Fibroblast of skin of abdomen (primary cell): ENCODE measurements at places on chromosomes 5 and 9.

DNA sequence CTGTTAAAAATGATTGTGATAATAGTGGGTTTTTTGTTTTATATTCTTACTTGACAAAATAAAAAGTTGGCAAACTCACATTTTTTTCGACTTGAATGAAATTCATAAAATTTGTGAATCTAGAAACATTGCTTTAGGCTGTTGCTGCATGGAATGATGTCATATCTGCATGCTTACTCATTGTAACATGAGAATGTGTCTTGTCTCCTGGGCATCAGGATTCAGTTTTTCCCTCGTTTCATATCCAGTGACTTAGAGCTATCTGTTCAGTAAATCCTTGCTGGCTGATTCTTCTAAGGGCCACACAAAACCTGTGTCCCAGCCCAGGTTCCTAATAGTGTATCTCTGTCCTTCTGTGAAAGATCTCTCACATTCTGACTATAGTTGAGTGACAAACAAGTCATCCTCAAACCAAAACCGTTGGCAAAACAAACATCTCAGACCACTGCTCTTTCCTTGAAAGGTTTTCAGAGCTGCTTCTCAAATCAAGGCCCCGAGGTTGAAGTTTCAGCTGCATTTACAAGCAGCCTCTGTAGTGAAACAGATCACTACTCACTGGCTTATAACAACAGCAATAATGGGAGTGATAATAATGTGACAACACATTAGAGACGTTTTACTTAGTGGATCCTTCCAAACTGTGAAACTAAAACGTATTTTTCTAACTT, 95.0 kb downstream of the NPR3 start:
- peak; percentile 84 for DNase-seq

DNA sequence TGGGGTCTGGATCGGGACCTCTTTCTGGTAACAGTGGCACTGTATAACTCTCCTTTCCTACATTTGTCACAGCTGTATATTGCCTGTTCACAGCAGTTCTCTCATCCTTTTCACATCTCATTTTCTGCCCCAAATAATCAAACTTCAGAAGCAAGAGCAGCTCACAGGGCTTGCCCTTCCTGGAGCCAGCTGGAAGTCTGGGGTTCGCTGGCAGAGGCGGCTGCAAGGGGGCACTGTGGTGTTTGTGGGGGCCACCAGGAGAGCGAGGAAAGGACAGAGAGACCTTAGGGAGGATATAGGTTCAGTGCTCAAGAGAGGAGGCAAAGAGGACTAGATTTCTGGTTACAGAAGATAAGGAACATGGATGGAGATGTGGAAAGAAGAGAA, 75.3 kb downstream of the C9orf153 start:
- no peak for DNase-seq

GRCh38 chr5:18270635-18271338, 636.5 kb downstream of the TAF11L14 start:
- DNase-seq: no peak

DNA sequence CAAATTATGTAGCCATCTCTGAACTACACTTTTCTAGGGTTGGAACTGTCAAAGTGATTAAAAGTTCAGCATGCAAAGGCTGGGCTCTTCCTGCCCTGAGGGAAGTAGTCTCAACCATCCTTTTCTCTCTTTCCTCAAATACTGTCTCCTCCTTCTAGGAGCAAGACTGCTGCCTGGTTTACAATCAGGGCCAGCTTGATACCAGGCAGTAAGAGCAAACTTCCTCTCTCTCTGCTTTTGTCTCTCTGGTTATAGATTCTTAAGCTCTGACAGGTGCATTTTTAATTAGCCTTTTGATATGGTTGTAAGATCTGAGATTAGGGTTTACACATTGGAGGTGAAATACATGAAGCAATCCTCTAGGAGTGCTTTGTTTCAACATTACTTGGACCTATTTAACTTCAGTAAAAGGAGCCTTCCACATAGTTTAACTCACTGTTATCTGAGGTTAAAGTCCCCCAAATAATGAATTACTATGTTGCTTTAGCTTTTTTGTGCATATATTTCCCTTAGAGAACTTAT, 436.1 kb downstream of the SPATA31D1 start:
- DNase-seq: no peak

DNA sequence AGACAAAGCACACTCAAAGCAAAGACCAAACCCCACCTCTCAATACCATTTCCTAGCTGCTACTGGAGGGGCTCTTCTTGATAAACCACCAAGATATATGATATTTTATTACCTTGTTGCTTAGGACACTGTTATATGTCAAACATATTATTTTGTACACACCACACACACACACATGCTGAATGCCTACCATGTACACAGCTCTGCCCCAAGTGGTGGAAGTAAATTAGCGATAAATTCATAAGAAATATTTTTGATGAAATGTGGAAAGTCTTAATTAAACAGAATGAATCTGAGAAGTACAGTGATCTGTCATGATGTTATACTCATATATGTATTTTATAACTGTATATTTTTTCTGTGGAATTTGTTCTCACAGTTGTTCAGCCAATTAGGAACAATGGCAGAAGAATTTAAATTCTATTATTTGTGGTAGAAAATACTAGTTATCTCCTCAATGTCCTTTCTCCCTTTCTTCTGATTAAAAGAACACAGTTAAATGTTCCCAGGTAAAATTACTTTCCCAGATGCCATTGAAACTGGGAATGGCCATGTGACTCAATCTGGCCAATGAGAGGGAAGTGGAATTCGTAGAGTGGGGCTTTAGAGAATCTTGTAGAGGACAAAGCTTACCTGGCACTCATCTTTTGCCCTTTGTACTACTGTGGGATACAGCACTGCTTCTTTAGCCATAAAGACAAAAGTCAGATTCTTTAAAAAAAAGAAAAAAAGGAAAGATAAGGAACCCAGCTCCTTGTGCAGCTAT, 156.5 kb downstream of the SNCAIP start:
- DNase-seq: no peak

DNA sequence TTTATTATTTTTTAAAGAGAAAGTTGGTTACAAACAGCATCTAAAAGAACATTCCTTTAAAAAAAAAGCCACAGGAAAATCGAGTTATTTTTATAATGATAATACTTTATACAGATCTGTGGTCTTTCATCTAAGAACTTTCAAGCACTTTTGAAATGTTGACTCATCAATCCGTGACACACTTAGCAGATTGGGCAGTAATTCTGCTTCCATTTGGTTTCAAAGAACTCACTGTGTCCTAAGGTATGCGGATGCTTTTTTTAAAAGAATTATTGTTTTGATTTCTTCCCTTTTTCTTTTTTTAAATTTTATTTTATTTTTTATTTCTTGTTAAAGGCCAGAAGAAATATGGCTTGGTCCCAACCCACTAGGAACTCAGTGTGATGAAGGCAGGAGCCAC, 147.8 kb downstream of the AOPEP start:
- DNase-seq: peak; percentile 88

DNA sequence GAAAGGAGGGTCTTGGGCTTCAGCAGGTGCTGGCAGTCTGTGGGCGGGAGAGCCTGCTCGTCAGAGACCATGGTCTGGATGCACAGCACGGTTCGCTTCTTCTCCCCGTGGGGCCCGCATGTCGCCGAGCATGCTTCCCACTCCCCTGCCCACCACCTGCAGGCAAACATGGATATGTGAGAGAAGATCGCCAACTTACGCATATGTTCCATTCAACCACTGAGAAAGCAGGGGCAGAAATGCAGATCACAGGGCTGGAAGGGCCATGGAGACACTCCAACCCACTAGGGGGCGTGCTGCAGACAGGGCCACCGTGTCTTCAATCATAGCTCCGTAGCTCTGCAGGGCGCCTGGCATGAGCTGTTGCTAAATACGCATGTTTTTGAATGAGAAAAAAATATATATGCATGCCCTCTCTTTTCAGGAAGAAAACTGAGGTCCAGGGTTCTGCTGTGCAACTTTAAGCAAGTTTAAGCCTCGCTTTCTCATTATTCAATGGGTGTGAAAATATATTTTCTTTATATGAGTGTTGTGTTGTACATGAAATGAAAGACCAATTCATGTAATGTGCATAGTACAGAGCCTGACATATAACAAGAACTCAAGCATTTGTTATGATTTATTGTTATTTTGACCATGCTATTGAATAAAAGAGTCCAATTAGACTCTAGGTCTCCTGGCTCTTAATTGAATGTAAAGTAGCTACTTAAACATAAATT, 148.0 kb downstream of the TARS1 start:
- no peak for DNase-seq

DNA sequence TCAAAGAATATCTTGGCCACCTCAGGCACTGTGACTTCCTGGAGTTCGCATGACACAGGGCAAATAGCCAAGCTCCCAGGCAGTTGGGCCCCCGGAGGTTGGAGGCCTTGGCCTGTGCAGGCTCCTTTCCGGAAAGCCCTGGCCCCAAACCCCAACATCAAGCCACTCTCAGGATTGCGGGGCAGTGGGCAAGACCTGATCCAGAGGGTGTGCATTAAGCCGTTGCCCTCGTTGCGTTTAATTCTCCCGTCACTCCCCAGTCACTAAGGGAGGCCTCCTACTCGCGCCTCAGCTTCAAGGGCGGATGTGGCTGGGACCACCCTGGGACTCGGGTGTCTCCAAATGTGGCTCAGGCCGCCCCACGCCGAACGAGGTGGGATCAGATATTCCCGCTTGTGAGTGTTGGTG, 60.1 kb downstream of the TMEM174 start:
- no peak for DNase-seq

DNA sequence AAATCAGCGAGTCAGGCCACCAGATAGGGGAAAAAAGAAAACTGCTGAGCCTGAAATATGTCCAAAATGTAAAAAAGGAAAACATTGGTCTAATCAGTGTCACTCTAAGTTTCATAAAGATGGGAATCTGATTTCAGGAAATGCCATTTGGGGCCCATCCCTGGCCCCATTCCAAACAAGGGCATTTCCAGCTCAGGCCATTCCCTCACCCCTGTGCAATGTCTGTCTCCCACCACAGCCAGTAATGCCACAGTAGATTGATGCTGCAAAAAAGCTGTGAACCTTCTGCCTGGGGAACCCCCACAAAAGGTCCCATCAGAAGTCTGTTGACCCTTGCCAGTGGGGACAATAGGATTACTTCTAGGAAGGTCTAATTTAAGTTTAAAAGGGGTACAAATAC, 199.6 kb downstream of the YTHDC2 start:
- DNase-seq: no peak

DNA sequence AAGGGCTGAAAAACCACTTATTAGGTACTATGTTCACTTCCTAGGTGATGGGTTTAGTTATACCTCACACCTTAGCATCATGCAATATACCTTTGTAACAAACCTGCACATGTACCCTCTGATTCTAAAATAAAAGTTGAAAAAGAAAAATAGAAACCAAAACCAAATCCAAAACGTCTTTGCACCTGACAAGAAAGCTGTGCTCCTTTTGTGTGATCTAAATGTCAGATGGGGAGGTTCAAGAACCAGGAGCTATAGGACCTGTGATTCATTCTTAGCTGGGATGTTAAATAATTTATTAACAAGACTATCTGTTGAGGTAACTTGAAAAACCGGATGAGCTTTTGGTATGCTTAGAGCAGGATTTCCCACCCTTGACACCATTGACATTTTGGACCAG, 16.9 kb upstream of the TNFSF15 start:
- DNase-seq: no peak
